ENCODE measurements at places on chromosomes 3 and 15. TPM values are rescaled to one million over a fixed set of nuclear protein-coding genes. Genes with fewer than 3 reads are reported as not detected.

DNA sequence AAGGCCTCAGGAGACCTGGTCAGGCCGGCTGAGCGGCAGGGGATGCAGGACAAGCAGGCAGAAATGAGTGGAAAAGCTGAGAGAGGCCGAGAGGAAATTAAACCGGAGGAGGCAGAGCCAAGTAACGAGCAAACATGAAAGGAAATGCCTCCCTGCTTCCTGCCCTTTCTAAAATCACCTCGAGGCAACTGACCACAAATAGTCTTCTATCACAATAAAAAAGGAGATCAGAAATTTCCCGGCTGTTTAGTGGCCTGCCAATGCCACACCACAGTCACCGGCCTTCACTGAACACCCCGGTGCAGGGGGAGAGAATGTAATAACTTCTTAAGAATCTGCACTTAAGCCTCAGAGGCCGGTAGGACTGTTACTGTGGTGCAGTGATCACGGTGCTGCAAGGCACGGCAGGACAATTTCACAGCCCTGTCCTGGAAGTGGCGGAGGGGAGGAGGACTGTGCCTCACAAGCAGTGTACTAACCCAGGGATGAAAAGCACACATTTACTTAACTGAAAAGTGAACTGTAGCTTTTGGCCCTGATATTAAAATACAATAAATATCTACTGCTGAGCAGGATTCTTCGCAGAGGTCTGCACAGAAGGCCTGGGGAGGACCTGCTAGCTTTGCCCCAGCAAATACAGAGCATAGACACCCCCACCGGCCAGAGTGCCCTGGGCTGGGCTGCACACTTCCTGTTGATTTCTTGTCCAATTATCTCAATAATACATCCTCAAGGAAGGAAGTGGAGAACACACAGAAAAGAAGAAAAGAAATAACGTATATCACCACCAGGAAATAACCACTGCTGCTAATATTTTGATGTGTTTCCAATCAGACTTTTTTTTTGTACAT lies 183.5 kb upstream of the NSMCE3 start:
- DNase-seq: no peak

- DNase-seq: peak; percentile 86
Measured at GRCh38 chr3:4978966-4979427, 240 bp upstream of the BHLHE40 start.

DNA sequence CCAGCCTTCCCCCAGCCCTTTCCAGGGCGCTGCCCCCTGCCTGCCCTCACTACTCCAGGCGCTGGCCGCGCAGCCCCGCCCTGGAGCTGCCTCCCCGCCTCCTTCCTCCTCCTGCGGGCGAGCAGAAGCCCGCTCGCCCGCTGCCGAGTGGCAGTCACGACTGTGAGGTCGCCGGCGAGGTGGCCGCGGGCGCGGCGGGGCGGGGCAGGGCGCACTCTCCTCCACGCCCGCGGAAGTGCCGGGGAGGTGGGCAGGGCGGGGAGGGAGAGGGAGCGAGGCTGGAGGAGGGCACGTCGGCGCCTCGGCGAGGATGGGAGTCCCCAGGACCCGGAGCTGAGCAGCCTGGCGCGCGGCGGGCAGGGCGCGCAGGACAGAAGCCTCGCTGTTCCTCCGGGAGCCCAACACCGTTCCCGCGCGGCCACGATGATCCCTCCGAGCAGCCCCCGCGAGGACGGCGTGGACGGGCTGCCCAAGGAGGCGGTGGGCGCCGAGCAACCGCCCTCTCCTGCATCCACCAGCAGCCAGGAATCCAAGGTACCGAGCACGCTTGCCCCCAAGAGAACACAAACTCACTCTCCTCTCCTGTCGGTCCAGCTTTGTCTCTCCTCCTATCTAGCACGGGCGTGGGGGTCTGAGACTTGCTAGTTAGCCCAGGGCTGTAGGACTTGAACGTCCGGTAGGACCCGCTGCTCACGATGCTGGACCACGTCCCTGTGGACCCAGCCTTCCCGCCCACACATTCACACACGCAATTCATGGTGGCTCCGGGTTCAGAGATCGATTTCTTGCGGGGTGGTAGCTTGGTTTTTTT lies at the start of gene STAC:
TSS of gene STAC (plus strand) at position 284 of the 811 bp plus-strand sequence. CDS start at position 424, 140 bp downstream.
- DNase-seq: peak; percentile 19

Gene CFAP91
- polyA plus RNA-seq: 34.8 TPM

Gene CCR8
- polyA plus RNA-seq: not detected

Gene TIMMDC1
- polyA plus RNA-seq: 99.5 TPM

Gene TMOD2
- 5.2 TPM for polyA plus RNA-seq

Gene CCR4
- 0.14 TPM for polyA plus RNA-seq

Gene USP13
- polyA plus RNA-seq: 13.7 TPM
